ENCODE measurements at places on chromosomes 11 and 22.

DNA sequence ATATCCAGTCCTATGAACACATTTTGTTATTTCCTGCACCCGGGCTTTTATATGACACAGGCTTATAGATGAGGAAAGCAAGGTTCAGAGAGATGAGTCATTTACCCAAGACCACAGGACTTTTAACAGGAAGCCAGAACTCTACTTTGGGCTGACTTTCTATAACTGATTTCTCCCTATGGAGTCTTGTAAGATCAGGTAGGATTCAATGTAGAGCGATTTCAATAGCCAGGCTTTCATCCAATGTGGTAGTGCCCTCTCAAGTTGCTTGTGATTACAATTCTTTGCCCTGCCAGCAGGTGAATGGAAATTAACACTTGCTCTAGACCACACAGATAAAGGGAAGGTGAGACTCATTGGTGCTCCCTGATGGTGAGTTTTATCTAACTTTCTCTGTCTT is 378.3 kb downstream of the INSC start:
- DNase-seq, result no peak

- no peak for DNase-seq
Measured at GRCh38 chr22:40428796-40429195, 58.4 kb downstream of the SGSM3 start.

DNA sequence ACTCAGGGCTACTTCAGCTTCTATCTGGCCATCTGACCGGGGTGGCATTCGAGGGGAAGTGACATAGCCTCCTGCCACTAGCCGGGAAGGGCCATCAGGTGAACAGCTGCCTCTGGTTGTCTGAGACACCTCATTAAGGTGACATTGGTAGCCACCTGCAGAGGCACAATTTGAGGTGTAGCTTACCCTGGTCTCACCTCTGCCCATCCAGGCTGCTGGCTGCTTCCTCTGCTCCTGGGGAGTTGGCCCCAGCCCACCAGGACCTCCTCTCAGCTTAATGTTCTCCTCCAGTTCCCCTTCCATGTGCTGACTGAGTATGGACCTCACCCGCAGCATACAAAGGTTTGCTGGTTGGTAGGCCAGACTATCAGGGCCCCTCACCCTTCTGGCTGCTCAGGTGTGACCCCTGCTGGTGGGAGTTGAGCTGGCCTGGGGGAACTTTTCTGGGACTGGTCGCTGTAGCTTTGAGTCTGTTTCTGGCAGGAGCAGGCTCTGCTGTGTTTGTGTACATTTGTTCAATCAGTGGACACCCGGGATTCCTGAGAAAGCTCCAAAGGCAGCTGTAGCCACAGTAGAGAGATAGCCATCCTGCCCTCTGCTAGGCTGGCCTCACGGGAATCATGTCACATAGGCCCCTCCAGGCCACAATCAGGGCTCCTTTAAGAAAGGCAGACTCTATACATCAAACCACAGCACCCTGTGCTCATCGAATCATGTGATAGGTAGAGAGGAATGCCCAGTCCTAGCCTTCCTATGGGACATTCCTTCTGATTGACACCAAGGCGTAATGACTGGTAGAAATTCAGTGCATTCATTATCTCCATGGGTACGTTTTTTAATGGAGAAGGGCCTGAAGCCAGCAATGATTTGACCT is 295.1 kb upstream of the PLET1 start:
- no peak for DNase-seq

- no peak for DNase-seq
Measured at GRCh38 chr11:76889411-76889975, 28.8 kb downstream of the ACER3 start.

- DNase-seq, result peak; percentile 90
Measured at GRCh38 chr11:45933131-45933831, 10.8 kb downstream of the LARGE2 start.

GRCh38 chr22:49767355-49768062 is 60.2 kb downstream of the BRD1 start:
- DNase-seq, result peak; percentile 14

GRCh38 chr11:2574553-2575535 is 125.0 kb downstream of the KCNQ1OT1 start:
- DNase-seq, result no peak

- no peak for DNase-seq
Measured at GRCh38 chr11:20156280-20156875, 3.9 kb downstream of the DBX1 start.

- DNase-seq, result no peak
Measured at GRCh38 chr11:66956689-66957290, 1.4 kb downstream of the PC start.

- no peak for DNase-seq
Measured at GRCh38 chr11:78925387-78925786, 350.7 kb upstream of the NARS2 start.

DNA sequence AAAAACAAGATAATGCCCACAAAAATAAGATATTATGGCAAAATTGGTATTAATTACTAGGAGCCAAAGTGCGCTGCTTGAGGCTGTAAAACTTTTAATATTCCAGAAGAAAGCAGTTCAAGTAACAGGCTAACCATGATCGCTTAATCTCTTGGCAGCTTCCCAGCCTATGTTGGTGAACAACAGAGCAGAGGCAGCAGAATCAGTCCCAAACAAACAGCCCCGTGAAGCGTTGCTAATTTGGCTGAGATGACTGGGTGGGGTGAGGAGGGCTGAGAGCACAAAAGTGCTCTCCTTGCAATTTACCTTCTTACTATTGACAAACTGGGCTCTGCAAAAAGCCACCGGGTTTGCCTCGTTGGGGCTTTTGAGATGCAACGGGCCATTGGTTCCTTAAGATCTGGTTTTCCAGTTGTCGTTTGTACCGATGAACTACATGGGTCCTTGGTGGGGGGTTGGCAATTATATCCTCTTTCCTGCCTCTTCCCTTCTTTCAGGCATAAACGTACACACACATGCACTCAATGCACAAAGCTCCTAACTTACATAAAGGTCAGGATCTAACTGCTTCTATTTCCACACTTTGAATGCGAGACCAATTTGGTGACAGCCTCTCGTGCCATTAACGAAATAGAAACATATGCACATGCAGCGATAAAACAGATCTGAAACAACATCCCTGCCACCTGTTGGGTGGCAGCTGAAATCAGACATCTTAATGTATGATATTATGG is 407.6 kb upstream of the CADM1 start:
- DNase-seq, result no peak

DNA sequence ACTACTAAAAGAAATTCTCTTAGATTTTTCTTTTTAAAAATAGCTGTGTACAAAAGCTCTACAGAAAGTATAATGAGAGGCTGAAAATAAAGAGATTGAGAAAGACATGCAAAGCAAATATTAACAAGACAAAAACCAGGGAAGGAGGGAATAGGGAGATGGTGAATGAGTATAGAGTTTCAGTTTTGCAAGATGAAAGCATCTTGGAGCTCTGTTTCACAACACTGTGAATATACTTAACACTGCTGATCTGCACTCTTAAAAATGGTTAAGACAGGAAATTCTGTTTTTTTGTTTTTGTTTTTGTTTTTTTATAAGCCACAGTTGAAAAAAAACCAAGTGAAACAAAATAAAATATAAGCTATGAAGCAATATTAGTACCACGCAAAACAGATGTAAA is 5.5 kb downstream of the TMEM218 start:
- DNase-seq, result no peak

- DNase-seq, result no peak
Measured at GRCh38 chr11:89358761-89359160, 132.4 kb downstream of the NOX4 start.

GRCh38 chr11:79822766-79823165 is 381.9 kb upstream of the TENM4 start:
- no peak for DNase-seq

- no peak for DNase-seq
Measured at GRCh38 chr22:34702279-34702678, 363.7 kb upstream of the ISX start.

DNA sequence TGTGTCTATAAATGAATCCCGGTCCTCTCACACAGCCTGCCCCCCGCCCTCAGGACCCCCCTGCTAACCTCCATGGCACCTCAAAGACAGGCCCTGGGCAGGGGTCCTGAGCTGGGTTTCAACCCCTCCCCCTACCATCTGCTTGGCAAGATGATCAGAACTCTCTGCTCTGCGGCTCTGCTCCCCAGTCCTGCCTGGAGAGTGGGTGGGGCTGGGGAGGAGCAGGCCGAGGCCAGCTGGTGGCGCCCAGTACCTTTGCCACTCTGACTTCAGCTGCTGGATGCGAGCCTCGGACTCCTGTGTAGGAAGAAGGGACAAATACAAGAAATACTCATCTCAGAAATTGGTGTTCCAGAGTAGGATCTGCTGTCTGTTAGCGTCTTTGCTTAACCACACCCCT is 15.0 kb downstream of the SUN2 start:
- no peak for DNase-seq

DNA sequence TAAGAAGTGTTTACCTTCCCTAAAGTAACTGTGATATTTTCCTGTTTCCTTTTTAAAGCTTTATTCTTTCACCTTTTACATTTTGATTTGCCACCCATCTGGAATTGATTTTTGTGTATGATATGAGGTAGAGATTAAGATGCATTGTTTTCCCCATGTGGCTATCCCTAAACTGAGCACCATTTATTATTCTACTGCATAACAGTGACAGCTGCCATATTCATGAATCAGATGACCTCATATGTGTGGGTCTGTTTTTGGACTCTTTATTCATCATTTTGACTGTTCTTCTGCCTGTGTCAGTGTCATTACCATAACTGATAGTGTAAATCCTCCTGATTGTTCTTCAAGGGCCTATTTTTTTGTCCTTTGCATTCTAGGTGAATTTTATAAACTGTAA is 50.8 kb downstream of the HIPK3 start:
- no peak for DNase-seq

- no peak for DNase-seq
Measured at GRCh38 chr22:23564276-23564675, 15.8 kb downstream of the IGLL1 start.

DNA sequence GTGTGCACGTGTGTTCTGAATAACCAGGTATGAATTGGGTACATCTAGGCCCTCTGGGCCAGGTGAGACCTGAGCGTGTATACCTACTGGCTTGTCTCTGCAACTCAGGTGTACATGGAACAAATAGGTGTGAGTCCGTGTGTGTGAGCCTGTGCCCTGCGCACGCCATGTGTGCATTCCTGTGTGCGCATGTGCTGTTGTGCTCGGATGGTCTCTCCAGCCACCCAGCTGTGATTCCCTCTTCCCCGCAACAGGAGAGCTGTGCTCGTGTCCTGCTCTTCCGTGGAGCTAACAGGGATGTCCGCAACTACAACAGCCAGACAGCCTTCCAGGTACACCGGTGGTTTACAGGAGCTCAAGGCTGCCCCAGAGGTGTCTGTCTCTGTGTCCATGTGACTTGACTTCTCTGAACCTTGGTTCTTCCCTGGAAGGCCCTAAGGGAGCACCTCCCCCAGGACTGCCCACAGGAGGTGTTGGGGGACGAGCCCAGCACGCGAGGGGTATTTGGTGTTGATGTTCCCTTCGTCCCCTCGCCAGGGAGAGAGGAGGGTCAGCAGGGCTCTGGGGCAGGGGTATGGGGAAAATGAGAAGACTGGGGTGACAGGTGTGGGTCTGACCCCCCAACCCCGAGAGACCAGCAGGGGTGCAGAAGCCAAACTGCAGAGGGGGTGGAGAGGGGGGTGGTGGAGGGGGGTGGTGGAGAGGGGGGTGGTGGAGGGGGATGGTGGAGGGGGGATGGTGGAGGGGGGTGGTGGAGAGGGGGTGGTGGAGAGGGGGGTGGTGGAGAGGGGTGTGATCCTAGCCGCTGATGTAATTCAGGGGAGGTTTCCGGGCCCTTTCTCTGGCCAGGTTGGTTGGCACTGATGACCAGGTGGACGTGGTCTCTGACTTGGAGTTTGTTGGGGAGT is 10.7 kb downstream of the SHANK3 start:
- no peak for DNase-seq

- no peak for DNase-seq
Measured at GRCh38 chr11:119100246-119100970, 1.2 kb downstream of the DPAGT1 start.

- no peak for DNase-seq
Measured at GRCh38 chr11:120305286-120305685, 19.8 kb upstream of the TLCD5 start.

GRCh38 chr11:45163956-45164575 is 17.6 kb downstream of the PRDM11 start:
- no peak for DNase-seq

DNA sequence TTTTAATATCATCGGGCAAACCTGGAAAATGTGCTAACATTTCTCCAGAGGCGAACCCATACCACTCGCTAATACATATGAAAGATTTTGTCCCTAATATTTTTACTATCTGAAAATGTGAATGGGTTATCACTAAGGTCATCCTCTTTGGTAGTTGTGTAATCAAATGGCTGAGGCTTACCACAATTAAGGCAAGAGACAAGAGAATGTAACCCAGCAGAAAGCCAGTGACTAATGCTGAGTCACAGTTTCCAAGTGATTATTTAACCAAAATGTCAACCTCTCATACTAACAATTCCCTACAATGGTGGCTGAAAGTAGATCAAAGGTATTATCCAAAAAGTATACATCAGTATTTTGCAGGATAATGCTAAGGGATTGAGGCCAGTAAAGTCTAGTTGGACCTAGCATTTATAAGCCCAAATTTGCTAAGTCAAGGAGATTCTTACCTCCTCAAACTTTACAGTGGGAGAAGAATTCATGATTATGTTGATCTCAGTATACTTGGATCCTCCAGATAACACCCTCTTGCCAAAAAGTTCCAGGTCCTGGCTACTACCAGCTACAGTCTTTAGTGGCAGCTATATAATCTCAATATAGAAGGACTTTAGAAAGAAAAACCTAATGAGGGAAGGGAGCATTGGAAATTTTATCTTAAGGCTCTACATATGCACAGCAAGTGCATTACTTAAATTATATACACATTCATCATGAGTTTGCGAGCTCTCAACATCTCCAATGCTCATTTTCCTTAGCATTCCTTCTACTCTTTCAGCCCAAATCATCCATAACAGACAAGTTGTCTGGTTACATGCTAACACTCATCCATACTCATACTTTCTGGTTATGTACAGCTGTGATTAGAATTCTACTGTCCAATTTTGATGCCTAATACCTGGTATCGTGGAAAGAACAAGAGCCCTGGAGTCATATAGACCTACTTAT is 25.4 kb downstream of the SIK3 start:
- no peak for DNase-seq

- DNase-seq, result no peak
Measured at GRCh38 chr11:101083335-101083734, 46.3 kb downstream of the PGR start.

DNA sequence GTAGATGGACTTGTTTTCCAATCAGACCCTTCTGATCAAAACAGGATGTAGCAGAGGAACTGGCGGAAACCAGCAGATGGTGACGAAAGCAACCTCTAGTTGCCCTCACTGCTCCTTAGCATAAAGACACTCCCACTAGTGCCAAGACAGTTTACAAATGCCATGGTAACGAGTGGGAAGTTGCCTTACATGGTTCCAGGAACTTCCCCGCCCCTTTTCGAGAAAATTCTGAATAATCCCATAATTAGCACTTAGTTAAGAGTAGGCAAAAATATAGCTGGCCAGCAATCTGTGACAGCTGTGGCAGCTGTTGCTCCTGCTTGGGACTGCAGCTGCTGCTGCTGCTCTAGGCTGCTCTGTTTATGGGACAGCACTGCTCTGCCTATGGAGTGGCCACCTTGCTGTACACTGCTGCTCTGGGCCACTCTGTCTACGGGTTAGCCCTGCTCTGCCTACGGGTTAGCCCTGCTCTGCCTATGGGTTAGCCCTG is 33.4 kb upstream of the SORL1 start:
- DNase-seq, result no peak

- DNase-seq, result no peak
Measured at GRCh38 chr11:64763526-64764039, 3.8 kb upstream of the PYGM start.

All from LNCaP clone FGC (cell line).